ENCODE measurements at places on chromosomes 6 and 20.
A peak's percentile ranks its signal among the peaks of the same experiment; 100 is the strongest.

GRCh38 chr6:155374681-155375080 is 60.4 kb upstream of the TFB1M start:
- DNase-seq: no peak

- no peak for DNase-seq
Observed at GRCh38 chr6:157108923-157109322, 214.4 kb downstream of the TMEM242 start.

GRCh38 chr6:28490205-28490890 is 25.2 kb downstream of the GPX6 start:
- DNase-seq: no peak

DNA sequence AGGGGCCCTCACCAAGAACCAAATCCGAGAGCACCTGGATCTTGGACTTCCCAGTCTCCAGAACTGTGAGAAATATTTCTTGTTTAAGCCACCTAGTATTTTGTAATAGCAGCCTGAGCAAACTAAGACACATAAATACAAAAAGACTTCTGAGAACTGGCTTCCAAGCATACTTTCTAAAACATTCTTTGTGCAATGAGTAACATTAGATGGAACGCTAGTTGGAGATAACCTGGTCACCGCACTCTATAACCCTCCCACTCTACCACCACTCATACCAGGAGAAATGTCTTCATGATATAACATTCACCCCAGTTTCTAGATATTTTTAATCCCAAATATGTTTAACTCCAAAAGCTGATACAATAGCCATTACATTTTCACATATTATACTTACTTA is 169.5 kb upstream of the THEMIS start:
- DNase-seq: no peak

- no peak for DNase-seq
Observed at GRCh38 chr20:51412333-51412871, 130.1 kb downstream of the NFATC2 start.

- DNase-seq: peak; percentile 95
Observed at GRCh38 chr20:63351811-63352591, 9.1 kb downstream of the CHRNA4 start.

- DNase-seq: no peak
Observed at GRCh38 chr6:12485226-12485764, 195.1 kb downstream of the EDN1 start.

DNA sequence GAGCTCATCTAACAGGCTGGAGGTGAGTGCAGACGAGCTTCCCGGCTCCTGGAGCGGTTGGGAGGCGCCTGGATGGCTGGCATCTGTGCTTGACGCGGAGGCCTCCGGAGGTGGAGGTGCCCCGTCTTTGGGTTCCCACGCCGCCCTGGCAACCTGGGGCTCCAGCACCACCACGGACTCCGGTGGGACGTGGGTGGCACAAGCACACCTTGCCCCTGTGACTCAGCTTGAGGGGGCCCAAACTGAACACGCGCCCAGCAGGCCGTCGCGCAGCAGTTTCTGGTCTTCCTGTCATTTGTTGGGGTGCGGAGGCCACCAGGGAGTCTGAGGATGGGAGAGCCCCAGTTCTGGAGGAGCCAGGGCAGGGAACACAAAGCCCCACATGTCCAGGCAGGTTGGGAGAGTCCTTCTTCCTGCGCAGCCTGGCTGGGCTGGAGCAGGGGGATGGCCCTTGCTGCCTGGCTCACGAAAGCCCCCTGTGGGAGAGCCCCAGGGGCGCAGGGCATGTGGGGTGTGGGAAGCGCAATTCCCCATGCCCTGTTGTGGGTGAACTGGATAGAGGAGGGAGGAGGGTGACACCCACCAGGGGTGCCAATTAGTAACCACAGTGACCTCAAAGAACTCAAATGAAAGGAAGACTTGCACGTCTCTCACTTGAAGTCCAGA is 1378.6 kb upstream of the DEFB115 start:
- DNase-seq: no peak

GRCh38 chr6:73299151-73299971 is 36.4 kb upstream of the KHDC1 start:
- DNase-seq: peak; percentile 9

- DNase-seq: no peak
Observed at GRCh38 chr20:2396241-2396814, 15.6 kb downstream of the TGM6 start.

GRCh38 chr20:1783245-1783644 is 112.0 kb upstream of the SIRPA start:
- DNase-seq: no peak

DNA sequence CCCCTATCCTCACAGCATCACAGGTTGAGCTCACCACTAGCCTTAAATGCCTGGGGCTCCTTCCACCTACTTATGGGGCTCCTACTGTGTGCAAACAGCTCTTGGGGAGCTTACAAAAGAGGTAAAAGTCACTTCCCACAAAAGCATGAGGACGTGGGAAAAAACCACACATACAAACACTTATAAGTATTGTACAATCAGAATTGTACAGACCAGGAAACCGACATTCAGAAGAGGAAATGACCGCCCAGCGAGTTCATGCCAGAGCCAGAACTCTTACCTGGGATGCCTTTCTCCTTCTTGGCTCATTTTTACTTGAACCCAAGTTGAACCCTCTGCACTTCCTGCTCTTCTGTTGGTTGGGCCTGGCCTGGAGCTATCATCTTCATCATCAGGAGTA is 6.3 kb upstream of the PPP1R16B start:
- DNase-seq: no peak

GRCh38 chr6:89940225-89941027 is 46.2 kb downstream of the GJA10 start:
- peak; percentile 58 for DNase-seq

- no peak for DNase-seq
Observed at GRCh38 chr6:131931063-131931750, 20.0 kb downstream of the CCN2 start.

- DNase-seq: no peak
Observed at GRCh38 chr6:94862112-94862511, 715.2 kb upstream of the MANEA start.

- DNase-seq: no peak
Observed at GRCh38 chr6:162963861-162964260, 236.1 kb downstream of the PACRG start.

DNA sequence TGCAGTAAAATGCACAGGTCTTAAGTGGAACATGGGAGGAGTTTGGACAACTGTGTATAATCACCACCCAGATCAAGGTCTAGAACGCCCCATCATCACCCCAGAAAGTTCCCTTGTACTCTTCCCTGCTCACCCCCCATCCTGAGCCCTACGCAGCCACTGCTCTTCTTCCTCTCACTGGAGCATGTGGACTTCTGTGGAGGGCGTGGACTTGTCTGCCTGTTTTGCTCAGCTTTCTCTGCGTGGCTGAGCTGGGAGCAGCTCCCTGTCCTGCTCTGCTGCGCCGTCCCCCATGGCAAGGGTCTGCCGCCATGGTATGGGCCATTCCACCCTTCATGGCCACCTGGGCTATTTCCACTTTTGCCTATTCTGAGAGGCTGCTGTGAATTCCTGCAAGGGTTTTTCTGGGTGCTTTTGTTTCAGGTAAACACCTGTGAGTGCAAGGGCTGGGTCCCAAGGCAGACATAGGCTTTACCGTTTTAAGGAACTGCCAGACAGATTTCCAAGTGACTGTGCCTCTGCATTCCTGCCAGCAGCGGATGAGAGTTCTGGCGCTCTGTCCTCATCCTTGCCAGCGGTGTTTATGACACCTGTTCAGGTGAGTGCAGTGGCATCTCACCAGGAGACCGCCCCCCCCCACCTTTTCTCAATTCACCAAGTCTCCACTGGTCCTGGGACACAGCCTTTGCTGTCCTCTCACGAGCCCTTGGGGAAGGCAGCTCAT is 19.7 kb downstream of the PCK1 start:
- DNase-seq: no peak

- DNase-seq: no peak
Observed at GRCh38 chr6:153340568-153340967, 209.5 kb upstream of the RGS17 start.

DNA sequence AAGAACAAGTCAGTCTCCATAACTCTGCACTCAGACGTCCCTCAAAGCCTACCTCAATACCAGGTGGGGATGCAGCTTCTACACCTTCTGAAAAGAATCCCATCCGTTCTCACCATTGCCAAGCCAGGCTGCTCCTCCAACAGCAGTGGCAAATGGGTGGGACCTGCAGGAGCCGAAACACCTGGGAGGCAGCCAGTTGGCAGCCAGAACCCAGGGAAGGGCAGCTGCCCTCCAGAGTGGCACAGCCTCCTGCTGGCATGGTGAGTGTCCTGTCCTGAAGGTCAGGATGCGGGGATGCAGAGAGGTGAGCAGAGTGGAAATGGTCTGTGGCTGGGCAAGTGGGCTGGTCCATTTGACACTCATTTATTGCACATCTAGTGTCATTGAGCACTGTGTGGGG is 210.6 kb upstream of the CDH4 start:
- DNase-seq: no peak

DNA sequence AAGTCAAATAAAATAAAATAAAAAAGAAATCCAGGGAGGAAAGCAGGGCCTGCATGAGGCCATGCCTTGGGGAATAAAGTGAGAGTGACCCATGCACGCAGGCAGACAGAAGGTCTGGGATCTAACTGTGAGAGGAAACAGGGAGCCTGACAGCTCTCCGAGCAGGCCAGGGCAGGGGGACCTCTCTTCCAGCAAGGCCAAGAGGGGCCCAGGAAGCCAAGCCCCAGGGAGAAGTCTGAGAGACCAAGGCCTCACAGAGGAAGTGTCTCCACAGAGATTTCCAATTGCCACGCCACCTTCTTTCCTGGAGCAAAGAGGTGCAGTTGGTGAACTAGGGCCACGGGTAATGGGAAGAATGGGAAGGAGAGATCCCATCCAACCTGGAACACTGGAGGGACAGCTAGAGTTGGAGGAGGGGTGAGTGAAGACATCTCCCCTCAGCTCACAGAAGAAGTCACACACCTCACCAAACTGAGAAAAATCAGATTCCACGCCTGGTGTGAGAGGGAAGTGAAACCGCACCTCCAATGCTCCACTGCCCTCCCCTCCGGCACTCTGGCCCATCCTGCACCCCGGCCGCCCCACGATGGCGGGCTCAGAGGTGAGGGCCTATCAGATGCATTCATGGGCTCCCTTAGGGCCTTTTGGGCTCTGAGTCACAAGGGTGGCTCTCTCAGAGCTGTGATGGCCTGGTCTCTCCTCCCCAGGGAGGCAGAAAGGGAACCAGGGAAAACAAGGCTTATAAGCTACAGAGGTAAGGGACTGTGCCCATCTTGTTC is 25.1 kb upstream of the TAF8 start:
- DNase-seq: no peak

GRCh38 chr20:20360464-20360863 is 7.4 kb upstream of the INSM1 start:
- no peak for DNase-seq
